ENCODE measurements at places on chromosomes 7 and 10.

DNA sequence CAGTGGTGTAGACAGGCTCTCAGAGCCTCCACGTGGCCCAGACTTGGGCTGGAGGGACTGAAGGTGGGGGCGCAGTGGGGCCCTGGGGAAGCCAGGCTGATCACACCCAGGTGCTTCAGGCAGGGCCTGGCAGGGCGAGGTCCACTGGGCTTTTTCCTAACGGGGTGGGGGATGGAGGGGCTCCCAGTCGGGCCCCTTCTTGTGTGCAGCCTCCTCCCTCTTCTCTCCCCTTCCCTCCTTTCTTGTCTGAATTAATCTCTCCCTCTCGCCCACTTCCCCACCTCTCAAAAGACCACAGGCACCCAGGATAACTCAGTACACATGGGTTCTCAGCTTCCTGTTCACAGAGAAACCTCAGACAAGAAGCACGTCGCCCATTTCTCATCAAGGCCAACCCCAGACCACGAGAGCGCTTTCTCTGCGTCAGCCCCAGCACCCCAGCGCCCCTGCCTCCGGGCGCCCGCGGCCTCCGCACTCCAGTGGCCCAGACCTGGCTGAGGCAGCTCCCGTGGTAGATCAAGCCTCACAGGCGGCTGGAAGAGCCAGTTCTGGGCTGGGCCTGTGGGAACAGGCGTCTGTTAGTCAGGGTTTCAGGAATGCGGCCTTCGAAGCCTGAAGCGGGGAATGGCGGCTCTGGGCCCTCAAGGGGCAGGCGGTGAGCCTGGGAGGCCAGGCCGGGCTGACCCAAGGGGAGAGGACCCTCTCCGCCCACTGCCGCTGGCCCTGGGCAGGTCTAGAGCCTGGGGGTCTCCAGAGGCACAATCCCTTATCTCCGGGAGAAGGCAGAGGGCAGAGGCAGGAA is 50.6 kb downstream of the PWWP2B start:
- peak overlapping the region; percentile 41 for H3K4me3 ChIP-seq
- peaks cover 7% of the 10 kb centered on the region for H3K36me3 ChIP-seq
- no peaks in the 10 kb centered on the region for H3K27me3 ChIP-seq
- peak overlapping the region; percentile 97 for H3K27ac ChIP-seq
- peaks cover 32% of the 10 kb centered on the region for H3K4me1 ChIP-seq

GRCh38 chr10:77231884-77232610 is 405.6 kb downstream of the KCNMA1 start:
- no peak overlapping the region for H3K27ac ChIP-seq
- H3K36me3 ChIP-seq, result no peaks in the 10 kb centered on the region
- H3K27me3 ChIP-seq, result no peaks in the 10 kb centered on the region
- H3K4me3 ChIP-seq, result no peak overlapping the region
- peaks cover 14% of the 10 kb centered on the region for H3K4me1 ChIP-seq

GRCh38 chr10:34959321-34959720 is 130.8 kb downstream of the CUL2 start:
- peaks cover 13% of the 10 kb centered on the region for H3K4me1 ChIP-seq
- H3K27me3 ChIP-seq, result no peaks in the 10 kb centered on the region
- no peak overlapping the region for H3K4me3 ChIP-seq

- H3K27me3 ChIP-seq, result no peaks in the 10 kb centered on the region
- H3K4me3 ChIP-seq, result no peak overlapping the region
- H3K27ac ChIP-seq, result no peak overlapping the region
- no peak for DNase-seq
- H3K36me3 ChIP-seq, result peaks cover 5% of the 10 kb centered on the region
- no peaks in the 10 kb centered on the region for H3K4me1 ChIP-seq
Observed at GRCh38 chr7:979886-980571, 3.0 kb upstream of the CYP2W1 start.

GRCh38 chr7:11343818-11344413 is 370.2 kb downstream of the PHF14 start:
- H3K4me3 ChIP-seq, result no peak overlapping the region
- no peaks in the 10 kb centered on the region for H3K36me3 ChIP-seq
- no peaks in the 10 kb centered on the region for H3K27me3 ChIP-seq
- H3K27ac ChIP-seq, result no peak overlapping the region
- peak; percentile 62 for DNase-seq

- no peak overlapping the region for H3K27ac ChIP-seq
- no peaks in the 10 kb centered on the region for H3K27me3 ChIP-seq
- no peak for DNase-seq
- H3K36me3 ChIP-seq, result no peaks in the 10 kb centered on the region
- H3K4me1 ChIP-seq, result no peaks in the 10 kb centered on the region
- H3K4me3 ChIP-seq, result no peak overlapping the region
Observed at GRCh38 chr7:69714886-69715576, 116.8 kb downstream of the AUTS2 start.

GRCh38 chr7:1979591-1980560 is 252.9 kb downstream of the MAD1L1 start:
- no peak overlapping the region for H3K27ac ChIP-seq
- no peak for DNase-seq
- no peak overlapping the region for H3K4me3 ChIP-seq

DNA sequence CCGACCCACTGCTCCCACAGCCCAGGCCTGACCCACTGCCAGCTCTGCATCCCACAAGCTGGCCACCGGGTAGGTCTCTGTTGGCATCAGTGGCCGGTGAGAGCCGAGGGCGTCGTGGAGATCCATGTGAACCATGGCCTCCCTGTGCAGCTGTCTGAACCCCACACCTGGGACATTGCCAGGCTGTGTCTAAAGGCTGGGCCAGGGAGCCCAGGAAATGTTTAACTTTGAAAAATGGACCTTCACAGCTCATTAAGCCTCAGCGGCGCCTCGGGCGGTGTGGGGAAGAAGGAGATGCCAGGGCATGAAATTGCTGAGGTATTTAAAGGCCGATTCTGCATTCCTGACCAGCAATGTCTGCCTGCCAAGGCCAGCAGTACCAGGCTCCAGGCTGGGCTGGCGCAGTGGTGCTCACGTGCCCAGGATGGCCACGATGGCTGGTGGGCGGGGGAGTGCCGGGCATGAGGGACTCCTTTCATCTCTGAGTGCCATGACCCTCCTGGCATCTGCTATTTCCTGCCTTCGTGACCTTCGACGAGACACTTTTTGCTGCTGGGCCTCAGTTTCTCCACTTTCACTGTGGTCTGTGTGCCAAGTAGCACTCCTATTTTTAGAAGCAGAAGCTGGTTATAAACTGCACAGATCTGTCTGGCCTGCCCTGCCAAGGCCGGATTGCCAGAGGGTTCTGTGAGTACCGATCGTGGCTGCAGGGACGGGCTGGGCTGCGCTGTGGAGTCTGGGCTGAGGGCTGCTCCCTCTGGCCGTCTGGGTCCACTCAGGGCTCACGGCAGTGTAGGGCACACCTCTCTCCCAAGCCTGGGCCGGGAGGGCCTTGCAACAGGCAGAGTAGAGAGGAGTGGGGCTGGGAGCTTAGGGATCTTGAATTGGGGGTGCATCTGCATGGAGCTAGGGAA is 21.8 kb downstream of the ELFN1 start:
- peak; percentile 46 for DNase-seq
- no peak overlapping the region for H3K4me3 ChIP-seq
- no peaks in the 10 kb centered on the region for H3K36me3 ChIP-seq
- no peak overlapping the region for H3K27ac ChIP-seq
- H3K4me1 ChIP-seq, result no peaks in the 10 kb centered on the region

DNA sequence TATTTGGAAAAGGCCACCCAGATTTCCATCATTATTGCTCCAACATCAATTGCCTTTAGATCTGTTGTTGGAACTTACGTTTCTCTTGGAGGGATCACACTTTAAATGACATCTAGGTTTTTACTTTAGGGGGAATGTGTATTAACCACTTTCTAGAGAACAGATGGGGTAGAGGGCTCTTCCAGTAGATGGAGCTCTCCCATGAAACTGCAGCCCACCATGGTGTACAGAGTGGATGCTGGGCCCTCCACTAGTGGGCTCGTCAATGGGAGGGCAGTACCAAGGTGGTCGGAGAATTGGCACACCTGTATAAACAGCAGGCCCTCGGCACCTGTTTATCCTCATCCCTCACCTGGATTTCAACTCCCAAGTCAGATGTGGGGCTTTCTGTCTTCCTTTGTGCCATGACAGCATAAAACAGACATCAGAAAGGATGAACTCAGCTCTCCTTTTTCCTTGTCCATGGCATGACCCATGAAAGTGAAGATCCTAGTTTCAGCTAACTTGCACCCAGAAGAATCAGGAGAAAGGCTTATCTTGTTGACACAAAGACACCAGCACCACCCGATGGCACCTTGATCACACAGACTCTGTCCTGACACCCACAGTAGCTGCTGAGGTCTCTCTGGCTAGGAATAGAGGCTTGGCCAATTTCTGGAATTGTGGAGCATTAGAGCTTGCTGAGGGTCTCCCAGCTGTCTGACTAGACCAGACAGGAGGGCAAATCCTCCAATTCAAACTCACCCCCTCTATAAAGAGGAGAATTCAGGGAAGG is 150.5 kb downstream of the CYP26A1 start:
- no peak overlapping the region for H3K27ac ChIP-seq
- H3K4me1 ChIP-seq, result no peaks in the 10 kb centered on the region
- DNase-seq, result no peak
- H3K36me3 ChIP-seq, result no peaks in the 10 kb centered on the region

All from MCF 10A (cell line).